ENCODE measurements at places on chromosomes 7 and 10.
A peak's percentile ranks its signal among the peaks of the same experiment; 100 is the strongest.

DNA sequence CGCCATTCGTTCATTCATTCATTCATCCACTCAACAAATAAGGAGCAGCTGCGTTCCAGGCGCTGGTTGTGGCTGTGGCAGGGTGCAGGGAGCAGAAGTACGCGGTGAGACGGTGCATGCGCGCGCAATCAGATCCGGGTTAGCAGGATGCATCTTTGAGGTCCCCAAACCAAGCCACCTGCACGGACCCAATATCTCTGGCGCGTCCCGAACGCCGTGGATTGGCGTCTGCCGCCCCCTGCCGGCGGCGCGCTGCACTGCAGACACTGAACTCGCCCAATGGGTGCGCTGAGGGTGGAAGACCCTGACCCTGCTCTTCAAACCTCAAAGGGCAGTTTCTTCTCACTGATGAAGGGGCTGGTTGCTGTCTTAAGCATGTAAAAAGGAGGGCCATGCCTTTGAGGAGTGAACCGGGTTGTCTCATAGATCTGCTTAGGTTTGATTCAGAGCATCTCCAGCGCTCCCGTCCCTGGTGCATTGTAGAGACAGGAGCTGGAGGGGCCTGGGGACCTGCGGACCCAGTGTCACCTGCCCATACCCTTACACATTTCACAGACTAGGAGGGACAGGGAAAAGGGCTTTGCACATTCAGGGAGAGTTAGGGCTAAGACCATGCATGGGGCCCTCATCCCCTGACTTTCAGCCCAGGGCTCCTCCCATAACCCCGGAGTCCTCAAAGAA is 102.5 kb downstream of the RAMP3 start:
- DNase-seq: peak; percentile 58

GRCh38 chr10:126640401-126640800 is 30.1 kb downstream of the C10orf90 start:
- DNase-seq: no peak

DNA sequence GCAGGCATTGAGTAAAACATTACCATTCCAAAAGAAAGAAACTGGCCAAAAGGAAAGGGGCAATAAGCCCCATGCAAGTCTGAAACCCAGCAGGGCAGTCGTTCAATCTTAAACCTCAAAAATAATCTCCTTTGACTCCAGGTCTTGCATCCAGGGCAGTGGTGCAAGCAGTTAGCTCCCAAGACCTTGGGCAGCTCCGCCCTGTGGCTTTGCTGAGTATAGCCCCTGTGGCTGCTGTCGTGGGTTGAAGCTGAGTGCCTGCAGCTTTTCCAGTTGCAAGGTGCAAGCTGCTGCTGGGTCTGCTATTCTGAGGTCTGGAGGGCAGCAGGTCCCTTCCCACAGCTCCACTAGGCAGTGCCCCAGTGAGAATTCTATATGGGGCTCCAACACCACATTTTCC is 580.1 kb upstream of the AUTS2 start:
- no peak for DNase-seq

DNA sequence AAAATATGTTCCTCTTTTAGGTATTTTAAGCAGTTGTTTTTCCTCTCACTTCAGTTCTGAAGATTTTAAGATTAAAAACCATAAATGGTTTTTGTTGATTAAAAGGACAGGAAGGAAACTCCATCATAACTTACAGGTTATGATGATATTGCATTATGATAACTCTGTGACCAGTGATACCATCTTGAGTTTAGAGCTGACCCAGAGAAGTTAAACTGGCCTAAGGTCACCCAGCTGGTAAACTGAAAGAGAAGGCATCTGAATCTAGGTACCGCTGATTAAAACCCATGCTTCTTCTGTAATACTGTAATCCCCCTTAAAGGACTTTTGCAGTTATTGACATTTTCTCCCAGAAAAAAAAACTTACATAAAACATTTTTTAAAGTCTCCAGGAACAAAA is 29.6 kb downstream of the LOXL4 start:
- DNase-seq: no peak

DNA sequence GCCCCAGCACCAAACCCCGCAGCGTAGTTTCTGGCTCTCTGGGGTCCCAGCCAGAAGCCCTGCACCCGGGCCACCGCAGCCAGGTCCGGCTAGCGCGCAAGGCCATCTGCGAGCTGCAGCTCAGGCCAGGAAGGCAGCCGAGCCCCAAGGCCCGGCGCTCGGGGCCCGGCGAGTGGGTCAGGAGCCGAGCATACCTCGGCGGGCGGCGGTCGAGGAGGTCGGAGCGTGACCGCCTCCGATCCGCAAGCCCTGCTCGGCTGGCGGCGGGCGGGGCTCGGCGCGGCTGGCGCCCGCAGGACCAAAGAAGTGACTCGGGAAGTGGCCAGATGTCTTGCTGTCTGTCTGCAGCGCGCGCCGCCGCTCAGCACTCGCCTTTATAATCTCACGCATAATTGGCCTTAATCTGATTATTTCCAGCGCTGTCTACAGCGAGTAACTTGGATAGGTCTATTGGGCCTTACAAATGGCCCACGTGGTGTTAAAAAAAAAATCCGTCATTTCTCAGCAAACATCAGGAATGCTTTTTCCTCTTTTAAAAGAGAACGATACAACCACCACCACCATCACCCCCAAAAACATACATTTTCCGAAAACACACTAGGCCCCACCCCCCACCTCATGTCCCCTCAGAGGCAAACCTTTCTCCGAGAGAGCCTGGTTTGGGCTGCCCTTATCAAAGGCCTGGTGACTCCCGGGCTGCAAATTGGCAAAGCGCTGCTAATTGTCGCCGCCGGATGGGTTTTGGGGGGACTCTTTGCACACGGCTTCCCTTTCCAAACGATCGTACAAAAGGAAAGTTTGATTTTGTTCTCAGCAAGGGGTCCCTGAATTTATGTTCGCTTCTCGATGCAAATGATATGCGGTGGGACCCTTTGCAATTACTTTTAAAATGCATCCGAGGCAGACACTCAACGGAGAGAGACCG is at the start of gene DRGX:
Gene DRGX, minus strand, starts transcription at position 349 of the 925 bp plus-strand sequence. CDS start 649 bp downstream, outside the sequence.
- DNase-seq: no peak

- no peak for DNase-seq
Measured at GRCh38 chr7:111871283-111871682, 309.0 kb upstream of the IMMP2L start.

DNA sequence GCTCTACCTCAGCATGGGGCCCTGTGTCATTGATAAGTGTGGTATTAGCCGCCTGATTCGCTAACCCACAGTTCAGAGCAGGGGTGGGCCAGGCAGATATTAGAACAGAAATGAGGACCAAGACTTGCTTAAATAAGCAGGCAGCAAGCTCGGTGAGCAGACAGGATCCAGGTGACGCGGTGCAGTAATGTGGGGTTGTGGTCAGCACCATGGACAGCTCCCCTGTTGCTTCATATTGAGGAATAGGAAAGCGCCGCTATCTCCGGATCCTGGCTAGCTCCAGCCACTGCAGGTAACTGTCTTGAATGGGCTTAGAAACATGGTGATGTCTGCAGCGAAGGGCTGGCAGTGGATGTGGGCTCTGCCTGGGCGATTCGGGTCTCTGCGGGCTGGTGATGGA is 51.3 kb upstream of the GPR26 start:
- no peak for DNase-seq

DNA sequence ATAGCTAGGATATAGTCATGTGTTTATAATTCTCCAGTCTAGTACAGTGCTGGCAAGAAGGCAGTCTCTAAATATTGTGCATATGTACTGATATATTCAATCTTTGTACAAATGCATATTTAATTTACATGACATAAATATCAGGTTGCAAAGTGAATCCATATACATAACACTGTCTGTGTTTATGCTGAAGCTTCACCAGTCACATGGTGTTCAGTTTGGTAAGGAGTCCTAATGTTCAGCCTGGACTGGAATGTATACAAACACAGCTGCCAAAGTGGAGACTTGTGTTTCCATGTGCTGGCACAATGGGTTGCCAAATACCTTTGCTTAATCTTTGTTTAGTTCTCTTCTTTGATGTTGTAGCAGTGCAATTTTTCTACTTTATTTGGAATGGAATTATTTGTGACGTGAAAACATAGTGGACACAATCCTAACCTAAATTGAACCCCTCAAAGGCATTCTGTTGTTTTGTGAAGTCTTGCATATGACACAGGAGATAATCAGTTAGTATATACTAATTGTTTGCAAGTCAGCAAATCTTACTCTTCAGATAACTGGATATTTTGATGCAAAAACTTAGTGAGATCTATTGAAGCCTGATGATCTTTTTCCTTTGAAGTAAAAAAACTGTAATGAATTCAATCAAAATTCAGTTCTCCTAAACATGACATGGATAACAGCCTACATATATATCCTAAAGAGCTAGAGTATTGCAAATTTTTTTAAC is 17.3 kb upstream of the ARL4A start:
- DNase-seq: no peak

GRCh38 chr7:19080093-19080492 is 37.3 kb downstream of the TWIST1 start:
- no peak for DNase-seq

DNA sequence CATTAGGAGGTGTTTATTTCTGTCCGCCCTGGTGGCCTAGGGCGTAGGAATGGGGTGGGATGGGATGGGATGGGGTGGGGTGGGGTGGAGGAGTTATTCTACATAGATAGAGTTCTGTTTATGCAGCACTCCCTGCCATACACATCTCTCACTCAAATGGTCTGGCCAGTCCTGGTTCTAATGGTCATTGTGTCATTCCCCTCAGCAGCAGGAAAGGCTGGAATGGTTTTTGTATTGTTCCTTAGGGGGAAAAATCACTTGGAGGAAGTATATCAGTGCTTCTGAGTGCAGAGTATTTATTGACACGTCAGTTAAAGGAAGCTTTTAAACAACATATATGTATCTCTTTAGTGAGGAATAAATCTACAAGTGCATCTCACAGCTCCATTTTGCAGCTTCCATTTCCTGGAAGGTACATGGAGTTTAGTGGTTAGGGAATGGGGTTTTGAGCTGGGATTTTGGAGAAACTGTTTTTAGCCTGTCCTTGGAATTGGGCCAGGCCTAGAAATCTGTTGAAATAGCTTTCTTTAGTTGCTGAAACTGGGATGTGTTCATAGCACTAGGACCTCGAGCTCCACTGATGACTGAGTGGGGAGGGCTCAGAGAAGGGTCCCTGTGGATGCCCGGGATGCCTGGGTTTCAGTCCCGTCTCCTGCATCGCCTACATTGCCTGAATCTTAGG is 8.3 kb downstream of the TSPAN14 start:
- DNase-seq: no peak

DNA sequence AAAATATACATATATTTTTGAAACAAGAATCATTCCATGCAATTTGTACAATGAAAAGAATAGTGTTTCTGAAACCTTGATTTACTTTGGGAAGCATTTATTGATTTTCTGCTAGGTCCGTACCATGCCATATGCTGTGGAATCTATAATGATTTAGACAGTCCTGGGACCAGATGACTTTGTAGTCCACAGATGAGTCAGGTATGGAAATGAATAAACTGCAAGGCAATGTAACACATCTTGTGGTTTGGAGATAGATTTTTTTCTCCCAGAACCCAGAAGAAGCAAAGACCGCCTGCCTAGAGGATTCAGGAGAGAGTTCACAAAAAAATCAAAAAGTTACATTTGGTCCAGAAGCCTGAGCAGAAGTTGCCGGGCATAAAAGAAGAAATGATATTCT is 190.4 kb downstream of the GPR37 start:
- no peak for DNase-seq

GRCh38 chr7:10122551-10123100 is 851.0 kb upstream of the PHF14 start:
- no peak for DNase-seq

DNA sequence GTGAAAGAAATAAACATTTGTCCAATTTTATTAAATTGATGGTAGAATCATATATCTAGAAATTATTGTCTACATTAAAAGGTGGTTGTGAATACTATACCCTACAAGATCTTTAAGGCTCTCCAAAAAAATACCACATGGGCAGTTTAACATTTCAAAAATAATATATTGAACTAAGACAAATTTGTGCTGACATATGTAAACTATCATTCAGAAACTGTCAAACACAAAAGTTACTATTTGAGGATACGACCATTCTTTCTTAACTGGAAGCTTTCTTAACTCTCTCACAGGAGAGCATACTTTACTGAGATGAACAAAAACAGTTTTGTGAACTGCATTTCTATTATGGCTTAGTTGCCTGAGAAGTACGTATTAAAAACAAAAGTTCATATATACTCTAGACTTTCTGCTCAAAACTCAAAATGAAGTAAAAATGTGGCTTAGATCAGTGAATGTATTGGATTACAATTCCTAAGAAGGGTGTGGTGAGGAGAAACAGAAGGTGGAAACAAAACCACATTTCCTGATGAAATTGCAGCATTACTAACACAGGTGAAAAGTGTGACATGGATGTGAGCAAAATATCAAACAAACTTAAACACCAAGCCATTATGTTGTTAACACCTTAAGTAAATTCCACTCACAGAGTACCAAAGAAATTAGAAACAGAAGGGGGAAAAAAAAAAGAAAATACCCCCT is 138.5 kb downstream of the SEMA3A start:
- DNase-seq: no peak

DNA sequence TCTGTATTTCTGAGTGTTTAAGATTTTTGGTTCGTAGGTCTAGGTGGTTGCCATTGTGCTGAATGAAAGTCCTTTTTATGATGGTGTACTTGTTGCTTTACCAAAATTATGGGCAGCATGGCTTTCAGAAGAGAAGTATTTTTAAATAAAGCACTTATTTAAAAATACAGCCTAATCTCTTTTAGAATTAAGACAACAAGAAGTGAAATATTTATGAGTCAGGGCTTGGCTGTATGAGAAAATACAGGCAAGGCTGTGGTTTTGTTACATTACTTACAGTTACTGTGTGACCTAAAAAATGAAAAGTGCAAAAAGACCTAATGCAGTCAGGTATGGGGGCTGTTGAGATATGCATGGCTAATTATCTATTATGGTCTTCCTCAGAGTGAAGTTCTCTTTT is 185.2 kb upstream of the PPP1R3A start:
- DNase-seq: no peak

DNA sequence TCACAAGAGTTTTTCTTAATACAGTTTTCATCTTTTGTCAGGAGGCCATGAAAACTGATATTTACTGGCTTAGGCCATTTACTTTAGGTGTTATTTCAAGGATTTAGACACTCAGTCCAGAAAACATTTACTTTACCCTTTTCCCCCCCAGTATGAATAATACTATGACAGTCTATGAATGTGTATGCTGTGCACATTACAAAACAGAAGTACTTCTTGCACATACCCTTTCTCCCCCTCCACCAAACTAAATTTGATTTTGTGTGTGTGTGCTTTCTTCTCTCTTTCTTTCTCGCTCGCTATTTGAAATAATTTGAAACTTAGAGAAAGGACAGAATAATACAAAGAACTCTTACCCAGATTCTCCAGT is 41.3 kb downstream of the RBM33 start:
- no peak for DNase-seq

- no peak for DNase-seq
Measured at GRCh38 chr10:9707216-9707615, 1310.5 kb upstream of the CELF2 start.

GRCh38 chr10:51397695-51398094 is 301.7 kb downstream of the CSTF2T start:
- DNase-seq: no peak

DNA sequence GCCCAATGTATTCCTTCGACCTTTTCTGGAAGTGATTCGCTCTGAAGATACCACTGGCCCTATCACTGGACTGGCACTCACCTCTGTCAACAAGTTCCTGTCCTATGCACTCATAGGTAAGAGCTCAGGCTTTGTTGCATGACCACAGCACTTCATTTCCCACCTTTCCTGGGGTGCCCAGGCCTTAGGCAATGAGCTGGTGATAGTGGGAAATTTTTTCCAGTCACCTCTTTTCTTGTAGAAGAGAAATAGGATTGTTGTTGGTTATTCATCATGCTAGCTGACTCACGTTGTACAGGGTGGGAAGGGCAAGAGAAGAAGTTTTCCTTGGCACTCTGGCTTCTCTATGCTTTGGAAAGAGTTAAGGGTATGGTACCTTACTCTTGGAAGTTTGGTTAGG is 51.4 kb upstream of the NFKB2 start:
- no peak for DNase-seq

GRCh38 chr7:75988568-75989499 is 5.6 kb downstream of the TMEM120A start:
- no peak for DNase-seq
